ENCODE measurements at places on chromosomes 5 and 9. TPM values are rescaled to one million over a fixed set of nuclear protein-coding genes. Genes with fewer than 3 reads are reported as not detected.

Gene FOXD1
- polyA plus RNA-seq, result 19.2 TPM

- H3K27me3 ChIP-seq, result no peaks in the 10 kb centered on the region
- H3K27ac ChIP-seq, result no peak overlapping the region
- H3K4me1 ChIP-seq, result no peaks in the 10 kb centered on the region
- H3K4me3 ChIP-seq, result no peak overlapping the region
- H3K36me3 ChIP-seq, result no peaks in the 10 kb centered on the region
- DNase-seq, result no peak
These were observed 133.9 kb upstream of the PANK3 start for GRCh38 chr5:168713051-168713450.

- H3K36me3 ChIP-seq, result no peaks in the 10 kb centered on the region
- H3K4me1 ChIP-seq, result no peaks in the 10 kb centered on the region
- DNase-seq, result no peak
- no peak overlapping the region for H3K27ac ChIP-seq
- H3K27me3 ChIP-seq, result no peaks in the 10 kb centered on the region
These were observed 151.2 kb upstream of the WWC1 start for GRCh38 chr5:168140241-168140640.

- DNase-seq, result no peak
- H3K27me3 ChIP-seq, result no peaks in the 10 kb centered on the region
- no peak overlapping the region for H3K27ac ChIP-seq
These were observed 8.2 kb upstream of the PHYKPL start for GRCh38 chr5:178240766-178241165.

GRCh38 chr5:86675311-86675710 lies 57.6 kb downstream of the COX7C start:
- H3K36me3 ChIP-seq, result no peaks in the 10 kb centered on the region
- H3K4me3 ChIP-seq, result no peak overlapping the region
- DNase-seq, result no peak
- H3K27ac ChIP-seq, result no peak overlapping the region
- no peaks in the 10 kb centered on the region for H3K4me1 ChIP-seq
- no peaks in the 10 kb centered on the region for H3K27me3 ChIP-seq

- no peak for DNase-seq
- H3K4me1 ChIP-seq, result no peaks in the 10 kb centered on the region
- no peak overlapping the region for H3K4me3 ChIP-seq
- H3K27ac ChIP-seq, result no peak overlapping the region
These were observed 1865.3 kb upstream of the CDH9 start for GRCh38 chr5:28903643-28904042.

DNA sequence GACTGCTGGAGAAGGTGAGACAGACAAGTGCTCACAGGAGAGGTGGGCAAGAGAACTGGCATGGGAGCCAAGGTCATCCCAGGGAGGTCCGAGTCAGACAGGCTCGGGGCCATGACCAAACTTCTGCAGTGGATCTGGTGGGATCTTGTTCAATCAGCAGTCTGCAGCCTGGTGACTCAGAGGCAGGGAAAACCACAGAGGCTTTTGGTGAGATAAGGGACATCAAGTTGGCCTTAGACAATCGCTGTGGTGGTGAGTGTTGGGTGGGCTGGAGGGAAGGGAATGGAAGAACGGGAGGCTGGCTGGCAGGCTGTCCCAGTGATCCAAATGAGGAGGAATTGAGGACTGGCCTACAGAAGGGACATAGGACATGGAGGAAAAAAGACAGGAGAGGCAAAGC lies 123.8 kb downstream of the TMEM174 start:
- peaks cover 93% of the 10 kb centered on the region for H3K27me3 ChIP-seq
- DNase-seq, result no peak
- H3K4me1 ChIP-seq, result peaks cover 3% of the 10 kb centered on the region

- no peaks in the 10 kb centered on the region for H3K4me1 ChIP-seq
- peak; percentile 72 for DNase-seq
- no peak overlapping the region for H3K4me3 ChIP-seq
These were observed 46.2 kb downstream of the PCA3 start for GRCh38 chr9:76810377-76810957.

GRCh38 chr5:82104872-82105271 lies 133.0 kb downstream of the ATG10 start:
- DNase-seq, result no peak
- no peak overlapping the region for H3K4me3 ChIP-seq
- H3K27me3 ChIP-seq, result no peaks in the 10 kb centered on the region

- no peak for DNase-seq
- peaks cover 6% of the 10 kb centered on the region for H3K4me1 ChIP-seq
- no peaks in the 10 kb centered on the region for H3K27me3 ChIP-seq
- H3K4me3 ChIP-seq, result no peak overlapping the region
- H3K27ac ChIP-seq, result no peak overlapping the region
- no peaks in the 10 kb centered on the region for H3K36me3 ChIP-seq
These were observed 21.0 kb downstream of the RMI1 start for GRCh38 chr9:84001621-84002020.

Gene TEX48
- polyA plus RNA-seq, result not detected

DNA sequence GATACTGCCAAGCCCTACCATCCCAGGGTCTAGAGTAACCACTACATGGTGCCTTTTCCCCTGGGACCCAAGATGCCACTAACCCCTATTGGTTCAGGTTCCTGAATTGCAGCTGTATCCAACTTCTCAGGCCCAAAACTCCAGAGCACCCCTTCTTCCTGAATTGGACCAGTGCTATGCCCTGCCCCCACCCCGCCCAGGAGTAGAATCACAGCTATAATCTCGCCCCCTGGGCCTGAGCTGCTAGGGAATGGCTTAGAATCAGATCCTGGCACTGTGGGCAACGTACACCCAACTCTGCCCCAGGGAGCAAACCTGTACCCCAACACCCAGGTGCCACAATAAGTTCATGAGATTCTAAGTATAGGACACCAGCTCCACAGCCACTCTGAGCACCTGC lies 206.3 kb downstream of the CACNA1B start:
- DNase-seq, result no peak
- no peaks in the 10 kb centered on the region for H3K27me3 ChIP-seq
- no peak overlapping the region for H3K4me3 ChIP-seq
- no peaks in the 10 kb centered on the region for H3K36me3 ChIP-seq

DNA sequence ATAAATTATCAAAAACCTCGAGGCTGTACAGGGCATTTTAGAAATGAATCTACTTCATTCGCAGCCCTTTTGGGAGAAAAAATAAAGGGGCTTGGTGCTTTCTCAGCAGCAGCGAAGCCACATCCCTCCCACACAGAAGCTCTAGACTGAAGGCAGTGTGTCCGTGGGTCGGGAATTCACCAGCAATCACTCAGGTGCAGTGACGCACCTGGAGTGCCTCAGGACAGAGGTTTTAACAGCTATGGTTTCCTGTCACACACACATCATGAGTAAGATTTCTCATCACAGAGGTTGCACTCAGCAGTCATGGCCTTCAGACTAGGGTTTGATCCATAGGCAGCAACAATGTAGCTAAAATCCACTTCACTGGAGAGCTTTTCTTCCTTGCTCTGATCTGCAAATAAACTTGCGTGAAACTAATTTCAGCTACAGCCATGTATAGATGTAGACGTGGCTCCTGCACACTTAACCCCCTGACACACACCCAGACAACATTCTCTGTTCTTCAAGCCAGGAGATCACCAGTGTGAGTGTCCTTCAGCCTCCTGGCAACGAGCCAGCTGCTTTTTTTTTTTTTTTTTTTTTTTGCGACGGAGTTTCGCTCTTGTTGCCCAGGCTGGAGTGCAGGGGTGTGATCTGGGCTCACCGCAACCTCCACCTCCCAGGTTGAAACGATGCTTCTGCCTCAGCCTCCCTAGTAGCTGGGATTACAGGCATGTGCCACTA lies 34.8 kb downstream of the DYNC2I2 start:
- H3K27me3 ChIP-seq, result no peaks in the 10 kb centered on the region
- H3K36me3 ChIP-seq, result peaks cover 37% of the 10 kb centered on the region
- H3K27ac ChIP-seq, result no peak overlapping the region
- H3K4me1 ChIP-seq, result no peaks in the 10 kb centered on the region
- DNase-seq, result no peak

DNA sequence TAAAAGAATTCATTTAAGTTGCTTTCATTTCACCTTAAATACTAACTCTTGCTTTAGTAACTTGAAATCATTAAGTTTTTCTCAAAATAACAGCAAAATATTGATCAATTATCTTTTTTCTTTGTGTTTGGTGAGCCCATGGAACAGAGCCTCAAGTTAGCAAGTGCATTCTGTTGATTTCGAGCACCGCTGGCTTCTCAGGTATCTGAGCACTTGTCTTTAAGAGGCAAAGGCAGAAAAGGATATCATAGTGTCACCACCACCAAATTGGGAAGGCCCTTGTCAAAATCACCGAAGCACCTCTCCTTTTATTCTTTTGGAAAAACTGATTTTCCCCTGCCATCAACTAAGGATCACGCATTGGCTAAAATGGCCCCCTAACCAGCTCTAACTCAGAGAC lies 17.1 kb upstream of the CTNNAL1 start:
- no peak overlapping the region for H3K4me3 ChIP-seq
- peaks cover 2% of the 10 kb centered on the region for H3K36me3 ChIP-seq
- no peak overlapping the region for H3K27ac ChIP-seq
- H3K4me1 ChIP-seq, result no peaks in the 10 kb centered on the region
- DNase-seq, result no peak

Gene HRH2
- polyA plus RNA-seq, result 6.5 TPM

Gene GABBR2
- not detected for polyA plus RNA-seq

- peaks cover 4% of the 10 kb centered on the region for H3K27me3 ChIP-seq
- no peaks in the 10 kb centered on the region for H3K36me3 ChIP-seq
- H3K27ac ChIP-seq, result peak overlapping the region; percentile 21
- no peak overlapping the region for H3K4me3 ChIP-seq
- DNase-seq, result peak; percentile 86
These were observed 17.9 kb upstream of the EGFL7 start for GRCh38 chr9:136644593-136645351.

Gene PCDHB3
- polyA plus RNA-seq, result 0.31 TPM

GRCh38 chr5:16568875-16569580 lies 47.8 kb downstream of the RETREG1 start:
- no peak overlapping the region for H3K4me3 ChIP-seq
- no peaks in the 10 kb centered on the region for H3K27me3 ChIP-seq
- H3K27ac ChIP-seq, result no peak overlapping the region
- peak; percentile 83 for DNase-seq
- H3K36me3 ChIP-seq, result no peaks in the 10 kb centered on the region

DNA sequence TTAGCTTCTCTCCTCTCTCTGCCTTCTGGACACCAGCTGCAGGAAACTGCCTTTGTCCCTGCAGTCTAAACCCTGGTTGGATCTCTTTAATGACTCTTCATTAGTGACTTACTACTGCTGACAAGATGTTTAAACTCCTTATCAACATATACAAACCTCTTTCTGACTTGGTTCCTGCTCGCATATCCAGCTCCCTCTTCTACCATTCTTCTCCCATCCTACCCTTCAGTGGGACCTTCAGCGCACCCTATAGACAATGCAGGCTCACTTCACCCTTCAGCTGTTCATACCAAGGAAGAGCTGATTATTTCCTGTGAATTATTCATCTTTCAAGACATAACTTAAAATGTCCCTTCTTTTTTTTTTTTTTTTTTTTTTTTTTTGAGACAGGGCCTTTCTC lies 436.5 kb downstream of the KIAA0825 start:
- peak; percentile 1 for DNase-seq
- no peaks in the 10 kb centered on the region for H3K27me3 ChIP-seq
- H3K4me1 ChIP-seq, result no peaks in the 10 kb centered on the region
- H3K27ac ChIP-seq, result no peak overlapping the region

GRCh38 chr5:104541141-104541785 lies 978.7 kb upstream of the NUDT12 start:
- H3K4me3 ChIP-seq, result no peak overlapping the region
- H3K4me1 ChIP-seq, result no peaks in the 10 kb centered on the region
- DNase-seq, result no peak
- H3K27me3 ChIP-seq, result no peaks in the 10 kb centered on the region

Gene GABRG2
- polyA plus RNA-seq, result 1.7 TPM

DNA sequence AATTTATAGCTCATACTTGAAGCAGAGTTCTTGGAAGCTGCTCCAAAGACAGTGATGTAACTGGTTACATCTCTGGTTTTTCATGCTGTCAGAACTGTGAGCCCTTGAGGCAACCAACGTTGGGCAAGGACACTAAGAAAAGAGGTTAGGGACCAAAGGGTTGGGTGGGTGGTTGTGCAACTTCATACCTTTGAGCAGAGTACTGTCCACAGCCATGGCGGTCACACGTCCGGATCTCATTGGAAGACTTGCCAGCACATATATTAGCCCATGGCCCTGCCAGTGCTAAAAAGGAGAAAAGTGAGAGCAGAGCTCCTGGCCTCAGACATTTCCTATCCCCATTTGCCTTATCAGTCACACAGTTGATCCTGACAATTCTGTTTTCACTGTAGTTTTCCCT lies 2.1 kb downstream of the LECT2 start:
- no peak overlapping the region for H3K4me3 ChIP-seq
- H3K4me1 ChIP-seq, result peaks cover 5% of the 10 kb centered on the region
- H3K27ac ChIP-seq, result no peak overlapping the region
- DNase-seq, result no peak

GRCh38 chr9:107251756-107252322 lies 31.2 kb upstream of the RAD23B start:
- no peak for DNase-seq
- no peaks in the 10 kb centered on the region for H3K36me3 ChIP-seq
- no peaks in the 10 kb centered on the region for H3K27me3 ChIP-seq

Gene ANKRD31
- not detected for polyA plus RNA-seq

DNA sequence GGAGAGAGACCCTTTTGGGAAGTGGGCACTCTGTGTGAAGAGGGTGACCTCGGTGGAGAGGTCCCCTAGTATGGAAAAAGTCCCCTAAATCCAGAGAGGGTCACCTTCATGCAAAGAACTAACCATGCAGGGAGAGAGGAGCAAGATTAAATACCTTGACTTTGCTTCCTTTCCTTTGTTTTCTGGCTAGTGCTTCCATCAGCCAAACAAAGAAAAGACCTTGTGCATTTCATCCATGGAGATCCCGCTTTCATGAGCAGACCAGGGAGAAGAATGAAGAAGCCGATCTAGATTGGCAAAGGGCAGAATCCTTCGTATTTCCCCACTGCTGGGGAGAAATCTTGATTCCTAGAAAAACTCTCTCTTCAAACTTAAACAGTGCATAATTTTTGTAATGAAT lies 813.3 kb upstream of the CDH6 start:
- H3K27ac ChIP-seq, result no peak overlapping the region
- no peaks in the 10 kb centered on the region for H3K4me1 ChIP-seq
- DNase-seq, result no peak
- H3K4me3 ChIP-seq, result no peak overlapping the region
- no peaks in the 10 kb centered on the region for H3K36me3 ChIP-seq

Gene SH3TC2
- 0.68 TPM for polyA plus RNA-seq

Gene SLC6A19
- polyA plus RNA-seq, result 199 TPM

- H3K4me3 ChIP-seq, result no peak overlapping the region
- no peak for DNase-seq
- no peak overlapping the region for H3K27ac ChIP-seq
- H3K4me1 ChIP-seq, result no peaks in the 10 kb centered on the region
- H3K36me3 ChIP-seq, result no peaks in the 10 kb centered on the region
- no peaks in the 10 kb centered on the region for H3K27me3 ChIP-seq
These were observed 647.7 kb downstream of the HTR1A start for GRCh38 chr5:63314551-63314950.

GRCh38 chr5:143262393-143263174 lies 140.9 kb downstream of the NR3C1 start:
- no peaks in the 10 kb centered on the region for H3K4me1 ChIP-seq
- no peaks in the 10 kb centered on the region for H3K27me3 ChIP-seq
- H3K36me3 ChIP-seq, result no peaks in the 10 kb centered on the region
- no peak overlapping the region for H3K27ac ChIP-seq
- DNase-seq, result no peak
- H3K4me3 ChIP-seq, result no peak overlapping the region

Gene SAPCD2
- 12.8 TPM for polyA plus RNA-seq
